ENCODE measurements at places on chromosomes 11 and 22.
A peak's percentile ranks its signal among the peaks of the same experiment; 100 is the strongest.

GRCh38 chr11:128931066-128931465, 11.6 kb downstream of the TP53AIP1 start:
- no peak for DNase-seq

DNA sequence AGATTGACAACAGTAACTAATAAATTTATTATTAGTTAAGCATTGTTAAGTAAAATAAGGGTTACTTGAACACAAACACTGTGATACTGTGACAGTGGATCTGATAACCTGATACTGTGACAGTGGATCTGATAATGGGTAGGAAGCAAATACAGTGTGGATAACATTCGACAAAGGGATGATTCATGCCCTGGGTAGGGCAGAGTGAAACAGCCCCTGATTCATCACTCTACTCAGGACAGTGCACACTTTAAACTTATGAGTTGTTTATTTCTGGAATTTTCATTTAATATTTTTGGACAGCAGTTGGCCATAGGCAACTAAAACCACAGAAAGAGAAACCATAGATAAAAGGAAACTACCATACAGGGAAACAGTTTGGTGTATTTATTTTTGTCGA, 60.8 kb upstream of the CTSC start:
- no peak for DNase-seq

DNA sequence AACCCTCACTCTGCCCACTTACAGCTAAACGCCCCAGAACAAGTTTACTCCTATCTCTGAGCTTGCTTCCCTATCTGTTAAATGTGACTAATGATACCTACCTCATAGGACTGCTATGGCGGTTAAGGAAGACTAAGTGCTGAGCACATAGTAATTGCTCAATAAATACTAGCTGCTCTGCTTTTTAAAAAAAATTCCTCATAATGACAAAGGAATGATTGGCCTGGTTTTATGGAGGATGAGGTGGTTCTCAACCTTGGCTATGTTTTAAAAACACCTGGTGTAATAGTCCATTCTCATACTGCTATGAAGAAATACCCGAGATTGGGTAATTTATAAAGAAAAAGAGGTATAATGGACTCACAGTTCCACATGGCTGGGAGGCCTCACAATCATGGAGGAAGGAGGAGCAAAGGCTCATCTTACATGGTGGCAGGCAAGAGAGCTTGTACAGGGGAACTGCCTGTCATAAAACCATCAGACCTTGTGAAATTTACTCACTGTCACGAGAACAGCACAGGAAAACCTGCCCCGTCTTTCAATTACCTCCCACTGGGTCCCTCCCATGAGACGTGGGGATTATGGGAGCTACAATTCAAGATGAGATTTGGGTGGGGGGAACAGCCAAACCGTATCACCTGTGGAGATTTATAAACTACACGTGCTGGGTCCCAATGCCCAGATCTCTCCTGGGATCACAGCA, 127.2 kb upstream of the SYT13 start:
- DNase-seq = no peak

GRCh38 chr11:9605742-9606141, 32.3 kb downstream of the WEE1 start:
- DNase-seq = no peak

- no peak for DNase-seq
These were observed at the start of gene INSC for GRCh38 chr11:15114501-15115475. Gene INSC (plus strand): TSS chr11:15114923. CDS start chr11:15149175, 34,252 bp downstream.

GRCh38 chr22:47279337-47279736, 516.9 kb downstream of the TBC1D22A start:
- no peak for DNase-seq

- DNase-seq = peak; percentile 58
These were observed 38.7 kb upstream of the LINC01488 start for GRCh38 chr11:69442807-69443137.

GRCh38 chr11:84870486-84870885, 756.7 kb downstream of the DLG2 start:
- DNase-seq = no peak

DNA sequence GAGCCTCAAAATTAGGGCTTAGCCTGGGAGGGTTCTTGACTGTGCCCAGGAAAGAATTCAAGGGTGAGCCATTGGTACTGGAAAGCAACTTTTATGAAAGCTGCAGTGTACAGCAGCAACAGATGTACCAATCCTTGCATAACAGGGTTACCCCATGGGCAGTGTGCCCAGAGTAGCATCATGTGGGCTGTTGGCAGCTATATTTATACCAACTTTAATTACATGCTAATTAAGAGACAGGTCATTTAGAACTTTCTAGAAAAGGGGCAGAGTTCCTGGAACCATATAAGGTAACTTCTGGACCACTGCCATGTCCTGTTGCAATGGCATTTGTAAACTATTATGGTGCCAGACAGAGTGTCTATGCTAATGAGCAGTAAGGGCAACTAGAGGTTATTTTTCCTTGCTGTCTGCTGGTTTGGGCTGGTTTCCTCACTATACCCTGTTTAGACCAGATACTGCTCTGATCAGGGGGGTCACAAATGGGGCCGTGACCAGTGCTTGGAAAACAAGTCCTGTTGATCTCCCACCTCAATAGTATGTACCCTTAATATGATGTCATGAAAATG, 1120.5 kb upstream of the RAG2 start:
- no peak for DNase-seq

DNA sequence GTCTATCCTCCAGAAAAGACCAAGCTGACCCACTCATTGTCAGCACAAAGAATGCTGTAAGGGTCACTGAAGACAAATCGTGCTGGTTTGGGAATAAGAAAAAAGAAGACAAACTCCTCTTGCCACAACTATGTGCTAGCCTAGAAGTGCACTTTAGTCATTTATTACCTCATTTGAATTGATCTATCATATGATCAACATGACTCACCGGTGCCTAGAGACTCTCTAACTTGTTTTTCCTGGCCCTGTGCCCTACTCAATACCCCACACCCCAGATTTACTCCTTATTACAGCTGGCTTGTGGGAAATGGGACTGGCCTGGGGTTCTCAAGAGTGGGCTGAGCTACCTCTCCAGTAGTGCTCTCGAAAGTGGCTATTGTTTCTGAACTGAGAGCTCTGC, 35.9 kb upstream of the HORMAD2 start:
- peak; percentile 57 for DNase-seq

- no peak for DNase-seq
These were observed 20.4 kb downstream of the P2RX3 start for GRCh38 chr11:57358543-57358961.

GRCh38 chr11:71332046-71332445, 79.7 kb upstream of the SHANK2 start:
- no peak for DNase-seq

DNA sequence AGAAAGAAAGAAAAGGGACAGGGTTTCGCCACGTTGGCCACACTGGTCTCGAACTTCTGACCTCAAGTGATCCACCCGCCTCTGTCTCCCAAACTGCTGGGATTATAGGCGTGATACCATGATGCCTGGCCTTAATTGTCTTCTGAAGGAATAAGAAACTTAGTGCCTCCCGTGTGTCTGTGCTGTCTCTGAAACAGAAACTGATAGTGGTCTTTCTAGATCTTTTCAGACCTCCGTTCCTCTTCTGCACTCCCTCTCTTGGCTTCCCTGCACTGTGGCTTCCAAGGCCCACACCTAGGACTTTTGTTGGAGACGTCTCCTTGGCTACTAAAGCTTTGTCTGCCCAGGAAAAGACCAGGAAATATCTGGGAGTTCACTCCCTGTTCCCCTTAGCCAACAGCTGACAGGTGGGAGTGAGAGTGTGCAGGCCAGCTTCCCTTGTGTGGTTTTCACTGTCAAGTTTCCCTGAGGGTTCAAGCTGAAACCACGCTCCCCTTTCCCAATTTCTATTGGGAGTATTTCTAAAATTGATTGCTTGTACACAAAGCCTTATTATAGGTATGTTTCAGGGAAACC, 10.1 kb upstream of the HTR3B start:
- DNase-seq = no peak

- DNase-seq = no peak
These were observed 92.1 kb downstream of the WNT11 start for GRCh38 chr11:76114238-76114637.

- no peak for DNase-seq
These were observed 148.5 kb upstream of the SESN3 start for GRCh38 chr11:95379479-95379878.

DNA sequence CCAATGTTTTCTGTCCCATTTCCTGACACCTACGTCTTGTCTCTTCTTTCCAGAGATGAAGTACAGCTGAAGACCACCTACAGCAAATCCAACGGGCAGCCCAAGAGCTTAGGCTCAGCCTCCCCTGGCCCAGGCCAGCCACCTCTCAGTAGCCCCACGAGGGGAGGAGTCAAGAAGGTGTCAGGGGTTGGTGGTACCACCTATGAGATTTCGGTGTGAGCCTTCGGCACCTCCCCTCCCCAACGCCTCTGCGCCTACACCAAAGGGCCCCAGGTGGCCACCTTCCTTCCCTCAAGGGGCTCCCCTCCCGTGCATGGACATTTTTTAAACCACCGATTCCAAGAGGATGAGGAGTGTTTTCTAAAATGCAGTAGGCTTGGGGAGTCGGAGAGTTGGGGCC, 12.2 kb downstream of the MED19 start:
- no peak for DNase-seq

GRCh38 chr11:65786786-65787636, at the start of gene OVOL1:
Gene OVOL1 (plus strand): TSS chr11:65787063. CDS start chr11:65787374, 311 bp downstream.
- no peak for DNase-seq

GRCh38 chr11:6297831-6298230, 22.5 kb downstream of the CAVIN3 start:
- no peak for DNase-seq

DNA sequence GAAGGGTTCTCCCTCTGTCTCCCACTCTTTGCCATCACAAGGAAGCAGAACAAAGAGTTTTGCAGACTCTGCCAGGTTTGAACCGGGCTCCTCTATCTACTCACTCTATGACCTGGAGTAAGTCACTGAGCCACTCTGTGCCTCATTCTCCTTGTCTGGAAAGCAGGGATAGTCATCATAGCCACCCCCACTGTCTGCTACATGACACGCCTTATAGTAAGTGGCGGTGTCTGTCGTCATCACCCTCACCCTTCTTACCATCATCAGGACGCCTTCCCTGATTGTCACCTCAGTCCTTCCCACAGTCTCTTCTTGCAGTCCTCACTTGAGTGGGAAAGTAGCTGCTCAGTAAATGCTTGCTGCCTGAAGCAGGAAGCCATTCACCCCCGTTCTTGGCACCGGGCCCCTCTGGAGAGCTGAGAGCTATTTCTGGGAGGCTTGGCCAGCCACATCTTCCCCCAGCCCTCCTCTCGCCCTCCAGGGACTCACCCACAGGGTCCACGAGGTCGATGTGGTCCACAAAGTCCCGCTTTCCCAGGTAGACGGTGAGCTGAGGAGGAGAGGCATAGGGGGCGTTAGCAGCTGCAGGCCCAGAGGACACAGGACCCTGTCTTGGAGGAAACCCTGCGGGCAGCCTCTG, 46.4 kb downstream of the TPBGL start:
- no peak for DNase-seq

GRCh38 chr11:69750108-69750850, 24.9 kb downstream of the FGF4 start:
- DNase-seq = no peak

DNA sequence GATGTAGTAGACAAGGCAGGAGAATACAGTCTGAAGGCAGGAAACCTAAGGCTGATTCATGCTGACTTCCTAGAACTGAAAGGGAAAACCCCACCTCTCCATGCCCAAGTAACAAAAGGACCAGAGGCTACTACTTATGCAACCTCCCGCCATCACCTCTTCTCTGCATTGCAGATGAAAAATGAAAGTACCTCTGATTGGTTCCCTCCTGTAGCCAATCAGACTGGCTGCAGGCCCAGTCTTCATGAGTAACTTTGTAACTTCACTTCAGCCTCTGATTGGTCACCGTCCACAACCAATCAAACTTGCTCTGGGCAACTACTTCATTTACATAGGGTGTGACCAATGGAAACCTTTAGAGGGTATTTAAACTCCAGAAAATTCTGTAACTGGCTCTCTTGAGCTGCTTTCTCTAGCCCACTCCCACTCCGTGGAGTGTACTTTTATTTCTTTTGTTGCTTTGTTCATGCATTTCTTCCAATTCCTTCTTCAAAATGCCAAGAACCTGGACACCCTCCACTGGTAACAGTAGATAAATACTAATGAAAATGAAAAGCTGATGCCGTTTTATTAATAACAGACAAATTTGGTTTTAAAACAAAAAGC, 5.2 kb upstream of the MAP6 start:
- DNase-seq = no peak

DNA sequence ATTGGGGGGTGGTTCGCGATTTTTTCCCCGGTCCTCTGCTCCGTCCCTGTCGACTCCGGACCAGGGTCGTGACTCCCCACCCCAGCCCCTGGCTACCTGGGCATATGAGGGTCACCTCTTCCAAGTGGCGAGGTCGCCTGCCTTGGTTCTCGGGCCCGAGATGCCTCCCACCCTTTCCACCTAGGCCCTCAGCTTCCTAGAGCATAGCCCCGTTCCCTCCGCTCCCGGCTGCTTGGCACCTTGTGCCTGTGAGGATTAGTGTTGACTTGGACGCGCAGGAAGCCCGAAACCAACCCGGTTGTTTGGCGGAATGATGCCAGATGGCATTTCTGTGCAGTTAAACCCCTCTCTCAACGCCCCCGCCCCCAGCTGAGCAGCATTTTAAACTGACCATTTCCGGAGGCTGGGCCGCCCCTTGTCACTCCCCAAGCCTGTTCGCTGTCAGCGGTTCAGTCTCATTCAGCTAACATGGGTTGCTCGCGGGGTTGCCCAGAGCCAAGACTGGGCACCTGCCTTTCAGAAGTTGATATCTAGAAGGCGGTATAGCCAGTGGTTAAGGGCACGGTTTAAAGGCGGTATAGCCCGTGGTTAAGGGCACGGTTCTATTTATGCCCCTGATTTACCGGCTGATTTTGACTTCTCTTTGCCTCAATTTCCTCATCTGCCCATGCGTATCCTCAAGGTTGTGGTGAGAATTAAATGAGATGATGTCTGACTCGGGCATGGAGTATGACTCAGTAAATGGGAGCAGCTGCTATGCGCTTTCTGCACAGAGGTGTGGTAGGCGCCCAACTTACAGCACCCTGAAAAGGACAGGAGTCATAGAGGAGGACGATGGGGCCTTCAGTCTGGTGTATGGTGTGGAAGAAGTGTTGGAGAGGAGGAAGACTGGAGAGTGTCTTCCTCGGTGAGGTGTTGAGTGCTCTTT, 639 bp downstream of the INCENP start:
- no peak for DNase-seq

DNA sequence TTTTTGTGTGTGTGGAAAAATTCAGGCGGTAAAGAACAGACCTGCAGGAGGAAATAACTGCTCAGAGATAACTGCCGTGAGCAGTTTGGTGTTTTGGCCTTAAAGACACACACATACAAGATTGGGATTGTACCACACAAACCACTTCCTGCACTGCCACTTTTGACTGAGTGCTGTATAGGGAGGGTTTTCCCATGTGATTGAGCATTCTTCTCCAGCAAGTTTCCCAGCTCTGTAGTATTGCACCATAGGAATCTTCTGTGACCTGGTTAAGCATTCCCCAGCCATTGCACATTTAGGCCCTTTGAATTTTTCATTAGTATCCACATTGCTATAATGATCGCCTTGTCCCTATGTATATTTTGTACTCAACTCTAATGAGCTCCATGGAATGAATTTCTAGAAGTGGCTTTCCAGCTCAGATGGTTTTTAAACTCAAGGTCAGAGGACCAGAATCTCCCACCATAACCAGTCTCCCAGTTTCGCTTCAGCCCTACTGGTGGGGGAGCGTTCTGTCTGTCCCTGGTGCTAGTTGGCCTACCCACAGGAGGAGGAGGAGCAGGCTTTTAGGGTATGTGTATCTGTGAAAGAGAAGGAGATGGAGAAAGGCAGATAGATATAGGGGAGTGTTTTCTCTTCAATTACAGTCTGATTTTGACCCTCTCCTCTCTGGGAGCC, 9.3 kb downstream of the CD82 start:
- no peak for DNase-seq

GRCh38 chr11:120086651-120087050, 51.3 kb downstream of the TRIM29 start:
- no peak for DNase-seq
